ENCODE measurements at places on chromosomes 16 and 17.

GRCh38 chr16:75248536-75249380 lies 2.7 kb downstream of the BCAR1 start:
- DNase-seq: peak; percentile 17

DNA sequence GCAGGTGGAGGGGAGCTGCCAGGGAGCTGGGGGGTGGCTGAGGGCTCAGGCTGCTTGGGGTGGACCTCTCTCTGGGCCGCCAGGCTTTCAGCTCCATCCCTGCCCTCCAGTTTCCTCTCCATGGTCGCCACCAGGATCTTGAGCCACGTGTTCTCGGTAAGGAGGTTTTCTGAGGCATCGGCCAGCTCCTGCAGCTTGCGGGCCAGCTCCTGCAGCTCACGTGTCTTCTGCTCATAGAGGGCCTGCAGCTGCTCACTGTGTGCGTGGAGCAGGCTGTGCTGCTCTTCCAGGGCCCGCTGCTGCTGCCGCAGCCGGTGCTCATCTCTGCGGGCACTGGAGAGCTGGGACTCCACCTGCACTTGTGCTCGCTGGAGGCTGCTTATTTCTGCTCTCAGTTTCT lies 11.0 kb downstream of the SNN start:
- DNase-seq: no peak

GRCh38 chr17:77802333-77802615 lies 156.2 kb upstream of the TNRC6C start:
- no peak for DNase-seq

DNA sequence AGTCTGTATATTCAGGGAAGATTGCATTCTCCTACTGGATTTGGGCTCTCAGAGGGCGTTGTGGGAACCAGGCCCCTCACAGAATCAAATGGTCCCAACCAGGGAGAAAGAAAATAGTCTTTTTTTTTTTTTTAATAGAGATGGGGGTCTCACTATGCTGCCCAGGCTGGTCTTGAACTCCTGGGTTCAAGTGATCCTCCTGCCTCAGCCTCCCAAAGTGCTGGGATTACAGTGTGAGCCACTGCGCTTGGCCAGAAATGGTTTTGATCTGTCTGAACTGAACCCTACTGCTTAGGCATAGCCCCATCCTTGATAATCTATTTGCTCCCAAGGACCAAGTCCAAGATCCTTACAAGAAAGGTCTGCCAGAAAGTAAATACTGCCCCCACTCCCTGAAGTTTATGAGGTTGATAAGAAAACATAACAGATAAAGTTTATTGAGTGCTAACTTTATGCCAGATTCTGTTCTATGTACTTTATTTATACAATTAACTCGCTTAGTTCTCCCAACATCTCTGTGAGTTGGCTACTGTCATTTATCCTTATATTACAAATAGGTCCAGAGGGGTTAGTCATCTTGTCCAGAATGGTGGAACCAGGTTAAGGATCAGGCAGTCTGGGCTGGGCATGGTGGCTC lies 13.5 kb downstream of the G6PC1 start:
- DNase-seq: no peak

DNA sequence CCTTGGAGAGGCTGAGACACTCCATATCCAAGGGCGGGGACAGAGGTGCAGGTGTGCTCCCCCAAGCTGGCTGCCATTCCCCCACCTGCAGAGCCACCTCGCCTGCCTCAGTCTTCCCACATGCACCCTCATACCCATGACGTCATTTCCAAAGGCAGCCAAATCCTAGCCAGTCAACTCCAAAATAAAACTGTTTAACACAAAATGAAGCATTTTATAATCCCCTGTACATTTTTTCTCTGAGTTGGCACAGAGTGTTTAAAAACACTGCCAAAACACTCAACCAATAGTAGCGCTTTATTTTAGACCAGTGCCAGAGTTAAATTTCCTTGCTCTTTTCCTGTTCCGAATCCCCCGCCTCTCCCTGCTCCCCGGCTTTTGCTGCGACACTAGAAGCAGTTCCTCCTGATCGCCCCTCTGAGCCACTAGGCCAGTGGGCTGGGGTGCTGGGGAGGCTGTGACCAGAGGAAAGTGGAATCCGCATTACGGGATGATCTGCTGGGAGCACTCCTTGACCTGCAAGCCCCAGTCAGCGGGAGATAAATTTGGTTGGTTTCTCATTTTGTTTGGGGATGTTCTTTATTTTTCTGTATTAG lies 139.5 kb downstream of the ZNF423 start:
- peak; percentile 54 for DNase-seq

DNA sequence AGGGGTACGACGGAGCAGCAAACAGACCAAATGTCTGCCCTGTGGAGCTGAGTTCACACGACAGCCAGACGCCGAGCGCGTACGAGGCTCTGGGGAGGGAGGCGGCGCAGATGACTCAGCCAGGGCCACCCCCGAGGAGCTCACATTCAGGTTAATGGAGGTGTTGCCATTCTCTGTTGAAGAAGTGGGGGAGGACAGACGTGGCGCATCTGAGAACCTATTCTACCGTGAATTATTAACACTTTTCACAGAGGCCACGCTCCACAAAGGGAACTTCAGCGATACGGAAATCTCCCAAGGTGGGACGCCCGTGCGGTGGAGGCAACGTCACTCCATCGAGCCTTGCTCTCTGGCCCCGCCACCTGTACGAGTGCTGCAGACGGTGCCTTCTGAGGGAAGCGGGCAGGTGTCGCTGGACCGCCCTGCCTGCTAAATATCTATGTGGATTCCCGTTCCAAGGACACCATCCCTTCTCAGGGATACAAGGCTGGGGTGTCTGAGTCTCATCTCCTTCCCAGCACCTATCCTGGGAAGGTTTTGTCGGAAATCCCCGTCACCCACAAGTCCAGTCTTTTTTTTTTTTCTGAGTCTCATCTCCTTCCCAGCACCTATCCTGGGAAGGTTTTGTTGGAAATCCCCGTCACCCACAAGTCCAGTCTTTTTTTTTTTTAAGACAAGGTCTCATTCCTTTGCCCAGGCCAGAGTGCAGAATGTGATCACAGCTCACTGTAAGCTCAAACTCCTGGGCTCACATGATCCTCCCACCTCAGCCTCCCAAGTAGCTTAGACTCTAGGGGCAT lies 19.0 kb downstream of the ABR start:
- no peak for DNase-seq

DNA sequence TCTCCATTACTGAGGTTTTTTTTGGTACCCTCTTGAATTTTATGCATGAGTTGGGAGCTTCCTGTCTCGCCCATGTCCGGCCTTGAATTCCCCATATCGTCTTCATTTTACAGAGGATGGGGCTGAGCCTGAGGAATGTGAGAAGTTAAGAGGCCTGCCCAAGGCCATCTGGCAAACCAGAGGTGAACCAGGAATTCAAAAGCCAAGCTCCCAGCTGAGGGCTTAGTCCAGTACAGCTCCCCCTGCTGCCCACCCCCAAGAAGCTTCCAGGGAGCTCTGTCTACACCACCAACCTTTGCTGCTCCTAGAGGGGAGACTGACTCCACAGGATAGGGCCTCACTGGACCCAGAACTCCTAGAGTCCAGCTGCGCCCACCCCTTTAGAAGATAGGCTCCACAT lies 20.7 kb upstream of the C16orf78 start:
- DNase-seq: no peak

- no peak for DNase-seq
Observed at GRCh38 chr17:43536236-43536992, 9.7 kb downstream of the ETV4 start.

GRCh38 chr17:40622509-40622928 lies 25.1 kb downstream of the SMARCE1 start:
- DNase-seq: no peak

DNA sequence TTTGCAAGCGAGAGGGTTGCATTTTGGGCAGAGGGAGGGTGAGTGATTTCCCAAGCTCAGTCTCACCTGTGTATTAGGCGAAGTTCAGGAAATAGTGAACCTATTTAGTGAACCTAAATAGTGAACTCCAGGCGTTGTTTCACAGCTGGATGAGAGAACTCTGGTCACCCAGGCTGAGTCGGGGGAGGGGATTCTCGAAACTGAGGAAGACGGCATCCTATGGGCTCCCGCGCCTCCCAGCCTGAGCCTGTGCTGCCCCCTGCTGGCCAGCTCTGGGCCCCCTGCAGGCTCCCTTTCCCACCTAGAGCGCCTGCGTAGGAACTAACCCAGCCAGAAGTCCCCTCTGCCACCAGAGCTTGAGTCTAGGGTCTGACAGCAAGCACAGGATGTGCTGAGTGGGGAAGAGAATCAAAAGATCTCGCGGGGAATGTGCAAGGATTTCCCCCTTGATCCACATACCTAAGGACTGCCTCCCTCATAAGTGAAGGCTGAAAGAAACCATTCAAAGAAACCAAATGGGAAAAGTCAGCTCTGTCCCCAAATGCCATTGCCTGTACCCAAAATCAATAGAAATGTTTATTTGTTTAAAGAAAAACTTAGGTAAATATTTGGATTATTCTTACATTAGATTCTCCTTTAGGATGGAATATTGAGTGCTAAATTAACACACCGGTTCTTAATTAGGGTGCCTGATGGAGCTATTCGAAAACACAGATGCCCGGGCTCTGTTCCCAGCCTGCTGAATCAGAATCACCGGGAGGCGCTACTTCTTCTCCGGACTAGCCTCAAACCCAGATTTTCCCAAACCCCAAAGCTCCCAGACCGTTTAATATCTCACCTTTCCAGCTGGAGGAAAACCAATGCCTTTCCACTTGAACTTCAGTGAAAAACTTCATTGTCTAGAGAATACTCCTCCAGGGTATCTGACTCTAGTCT lies 14.8 kb upstream of the MARVELD3 start:
- peak; percentile 61 for DNase-seq

DNA sequence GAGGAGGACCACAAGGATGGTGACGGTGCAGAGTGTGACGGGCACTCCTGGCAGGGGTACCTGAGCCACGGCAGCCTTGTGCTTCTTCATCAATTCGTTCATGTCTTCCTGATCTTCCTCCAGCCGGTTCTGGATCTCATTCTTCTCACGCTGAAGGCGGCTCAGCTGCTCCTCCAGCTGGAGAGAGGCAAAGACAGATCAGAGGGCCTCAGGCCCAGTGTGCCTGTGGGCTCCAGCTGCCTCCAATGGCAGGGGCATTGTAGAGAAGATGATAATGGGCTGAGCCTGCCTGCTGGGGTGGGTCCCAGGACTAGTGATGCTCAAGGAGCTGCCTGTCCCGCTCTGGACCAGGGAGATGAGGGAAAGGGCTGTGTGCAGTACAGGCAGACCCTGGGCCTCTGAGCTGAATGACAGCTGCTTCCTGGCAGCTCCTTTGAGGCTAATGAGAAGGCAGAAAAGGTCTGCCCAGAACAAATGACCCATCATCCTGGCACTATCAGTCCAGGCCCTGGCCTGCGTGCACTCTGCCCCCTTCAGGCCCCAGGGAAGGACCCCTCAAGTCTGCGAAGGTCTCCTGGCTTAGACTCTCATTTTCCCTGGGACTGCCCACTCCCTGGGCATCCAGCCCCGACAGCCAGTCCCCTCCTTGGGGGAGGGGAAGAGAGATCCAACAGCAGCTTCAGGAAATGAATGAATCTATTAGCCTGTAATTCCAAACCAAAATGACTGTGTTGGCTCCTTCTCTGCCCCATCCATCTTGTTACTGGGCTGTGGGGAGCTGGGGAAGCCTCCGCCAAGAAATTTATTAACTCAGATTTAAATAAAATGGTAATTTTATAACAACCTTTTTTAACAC lies 48.0 kb downstream of the PIPOX start:
- DNase-seq: no peak

DNA sequence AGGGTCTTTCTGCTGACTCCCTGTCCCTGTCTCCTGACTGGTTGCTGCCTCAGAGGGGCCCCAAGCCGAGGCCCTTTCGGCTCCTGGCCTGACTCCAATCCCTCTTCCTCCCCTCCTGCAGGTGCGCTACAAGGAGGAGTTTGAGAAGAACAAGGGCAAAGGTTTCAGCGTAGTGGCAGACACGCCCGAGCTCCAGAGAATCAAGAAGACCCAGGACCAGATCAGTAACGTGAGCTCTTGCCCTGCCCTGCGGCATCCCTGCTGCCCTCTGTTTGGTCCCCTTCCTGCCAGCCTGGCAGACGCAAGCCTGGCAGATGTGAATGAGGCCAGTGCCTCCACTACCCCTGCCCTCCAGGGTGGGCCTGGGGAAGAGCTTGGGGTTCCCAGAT lies 27.1 kb upstream of the LASP1NB start:
- no peak for DNase-seq

DNA sequence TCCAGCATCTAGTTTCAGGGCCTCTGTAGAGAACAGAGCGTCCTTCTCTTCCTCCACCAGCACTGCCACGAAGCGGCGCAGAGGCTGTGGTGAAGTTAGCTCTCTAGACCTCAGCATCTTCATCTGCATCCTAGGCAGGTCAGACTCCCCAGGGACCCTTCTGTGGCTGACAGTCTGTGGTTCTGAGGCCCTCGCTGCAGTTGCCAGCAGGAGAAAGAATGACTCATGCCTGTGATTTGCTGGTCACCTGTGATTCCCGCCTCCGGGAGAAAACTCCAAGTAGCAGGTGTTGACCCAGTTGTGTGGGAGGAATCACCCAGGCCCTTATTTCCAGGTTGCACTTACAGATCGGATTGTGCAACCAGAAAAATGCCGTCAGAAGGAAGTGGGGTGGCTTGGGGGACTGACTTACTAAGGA lies 117.3 kb upstream of the CACNG5 start:
- no peak for DNase-seq

DNA sequence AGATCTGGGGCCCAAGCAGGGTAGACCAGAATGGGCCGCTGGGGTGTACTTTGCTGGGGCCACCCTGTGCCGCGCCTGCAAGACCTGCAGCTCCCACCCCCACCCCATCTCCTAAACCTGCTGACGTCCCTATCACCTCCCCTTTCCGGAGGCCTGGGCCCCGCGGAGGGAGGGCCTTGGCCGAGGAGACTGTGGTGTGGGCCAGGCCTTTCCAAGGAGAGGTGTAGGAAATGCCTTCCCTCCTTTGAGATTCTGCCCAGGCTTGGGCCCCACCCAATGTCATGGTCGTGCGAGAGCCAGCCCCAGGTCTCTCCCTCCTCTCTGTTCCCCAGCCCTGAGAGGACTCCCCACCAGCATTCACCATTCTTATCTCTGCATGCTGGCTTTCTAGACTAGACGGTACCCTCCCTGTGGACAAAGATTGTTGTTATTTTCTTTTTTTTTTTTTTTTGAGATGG lies 3.9 kb upstream of the WFIKKN2 start:
- DNase-seq: peak; percentile 92

- DNase-seq: peak; percentile 13
Observed at GRCh38 chr17:40433551-40434415, 9.5 kb upstream of the IGFBP4 start.

DNA sequence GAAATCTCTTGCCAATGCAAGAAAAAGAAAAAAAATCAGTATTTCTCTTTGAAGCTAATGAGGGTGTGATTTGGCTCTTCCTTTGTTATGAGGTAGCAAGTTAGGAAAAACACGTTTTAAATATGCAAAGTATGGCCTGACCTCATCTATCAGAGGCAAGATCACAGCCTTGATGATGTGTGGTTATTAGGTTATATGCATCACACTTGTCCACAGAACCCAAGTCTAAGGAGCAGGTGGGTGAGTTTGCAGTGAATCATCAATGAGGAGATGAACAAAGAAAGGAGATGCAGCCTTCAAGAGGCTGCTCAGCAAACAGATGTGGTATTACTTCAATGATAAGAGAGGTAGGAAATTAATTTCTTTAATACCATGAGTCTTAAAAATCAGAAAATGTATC lies 594.8 kb upstream of the CDH5 start:
- no peak for DNase-seq
